ENCODE measurements at places on chromosomes 2 and 18.

DNA sequence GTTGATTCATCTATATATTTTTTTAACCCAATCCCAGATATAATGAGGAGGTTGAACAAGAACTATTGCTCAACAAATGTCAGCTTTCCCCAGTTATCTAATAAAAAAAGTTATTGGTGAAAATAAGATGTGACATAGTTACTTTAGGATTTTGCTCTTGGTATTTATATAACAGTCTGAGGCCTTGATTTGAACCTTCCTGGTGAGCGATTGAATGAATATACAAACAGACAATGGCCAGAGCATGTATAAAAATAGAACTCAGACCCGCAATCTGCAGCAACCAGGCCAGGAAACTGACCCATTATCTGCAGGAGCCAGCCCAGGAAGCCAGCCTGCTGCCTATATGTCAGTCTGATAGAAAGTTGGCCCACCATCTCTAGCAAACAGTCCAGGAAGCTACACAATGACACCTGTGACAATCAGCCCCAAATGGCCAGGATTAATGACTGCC is 81.6 kb downstream of the HS6ST1 start:
- DNase-seq, result no peak

DNA sequence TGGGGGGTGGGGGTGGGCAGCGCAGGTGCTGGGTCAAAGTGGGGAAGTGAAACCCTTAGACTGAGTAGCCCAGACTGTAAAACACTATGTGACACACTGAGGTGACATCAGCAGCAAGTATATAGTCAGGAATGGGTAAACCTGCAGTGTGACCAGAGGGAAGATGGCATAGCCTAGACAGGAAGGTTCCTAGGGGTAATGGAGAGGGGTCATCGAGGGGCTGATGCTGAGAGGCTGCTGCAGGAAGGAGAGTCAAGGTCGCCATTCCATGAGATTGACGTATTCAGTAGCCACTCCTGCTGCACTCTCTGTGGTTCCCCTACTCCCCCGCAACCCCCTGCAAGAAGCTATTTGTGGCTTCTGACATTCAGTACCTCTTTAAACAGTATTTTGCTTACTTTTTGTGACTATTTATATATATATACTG is 111.7 kb downstream of the CHST9 start:
- DNase-seq, result no peak

GRCh38 chr2:19120181-19120580 is 238.2 kb downstream of the OSR1 start:
- no peak for DNase-seq

- no peak for DNase-seq
Measured at GRCh38 chr2:170843656-170844055, 27.0 kb downstream of the GAD1 start.

DNA sequence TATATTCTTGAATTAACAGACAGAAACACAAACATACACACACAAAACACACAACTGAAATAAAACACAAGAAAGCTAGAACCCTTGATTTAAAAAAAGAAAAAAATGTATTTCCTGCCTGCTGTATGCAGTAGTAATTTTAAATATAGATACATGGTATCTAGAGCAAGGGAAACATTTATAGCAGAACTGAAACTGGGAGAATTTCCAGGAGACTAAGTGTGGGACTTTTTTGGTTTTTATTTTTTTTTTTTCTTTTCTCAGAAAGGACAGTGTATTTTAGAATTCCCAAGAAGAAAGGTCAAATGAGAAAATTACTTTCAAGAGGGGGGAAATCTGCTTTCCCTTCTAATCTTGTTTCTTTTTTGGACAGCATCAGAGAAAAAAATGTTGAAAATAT is 558.9 kb upstream of the PKDCC start:
- no peak for DNase-seq

- no peak for DNase-seq
Measured at GRCh38 chr18:48074929-48075706, 144.7 kb upstream of the SMAD2 start.

DNA sequence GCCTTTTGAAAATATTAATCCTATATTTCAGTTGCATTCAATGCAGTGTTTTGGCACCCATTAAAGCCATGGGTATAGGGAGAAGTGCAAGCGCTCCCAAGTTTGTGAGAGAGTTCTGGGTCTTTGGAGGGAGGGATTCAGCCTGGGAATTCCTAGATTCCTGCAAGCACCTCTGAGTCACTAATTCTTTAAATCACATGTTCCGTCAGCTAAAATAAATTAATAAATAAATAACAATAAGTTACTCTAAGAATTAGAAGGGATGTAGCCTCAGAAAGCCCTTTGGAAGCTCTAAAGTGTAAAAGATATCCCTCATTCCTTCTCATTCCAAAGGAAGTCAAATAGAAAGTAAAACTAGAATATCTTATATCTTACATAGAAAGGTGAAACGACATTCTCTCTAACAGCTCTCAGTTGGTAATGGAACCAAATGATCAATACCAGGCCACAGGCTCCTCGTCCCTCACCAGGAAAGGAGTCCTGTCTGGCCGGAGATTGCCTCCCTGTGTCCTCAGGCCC is 222.4 kb upstream of the RBBP8 start:
- no peak for DNase-seq

DNA sequence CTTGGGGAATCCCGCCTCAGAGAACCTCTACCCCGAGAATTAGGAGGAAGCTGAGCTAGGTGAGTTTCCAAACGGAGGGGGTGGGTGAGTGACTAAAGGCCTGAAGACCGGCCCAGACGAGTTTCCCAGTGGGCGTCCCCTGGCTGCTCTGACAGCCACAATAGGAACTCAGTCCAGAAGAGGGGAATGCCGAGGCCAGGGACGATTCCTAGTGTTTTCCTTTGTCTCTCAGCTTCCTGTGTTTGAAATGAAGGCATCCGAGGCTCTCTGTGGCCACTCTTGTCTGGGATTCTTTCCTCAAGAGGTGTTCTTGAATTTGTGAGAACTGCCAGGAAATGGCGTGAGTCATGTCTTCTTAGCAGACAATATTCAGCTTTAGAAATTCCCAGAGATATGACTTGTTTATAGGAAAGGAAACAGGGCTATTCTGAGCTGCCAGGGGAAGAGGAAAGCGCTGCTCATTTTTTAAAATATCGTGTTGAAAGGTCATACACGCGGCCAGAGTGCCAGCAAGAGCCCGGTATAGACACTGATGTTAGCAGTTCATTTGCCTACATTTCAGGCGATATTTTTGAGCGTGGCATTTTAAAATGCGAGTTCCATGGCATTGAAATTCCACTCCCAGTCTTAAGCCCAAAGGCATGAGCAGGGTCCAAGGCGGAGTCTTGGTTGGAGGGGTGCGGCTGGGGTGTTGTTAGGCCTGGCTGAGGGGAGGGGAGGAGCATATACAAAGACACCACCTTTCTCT is 169.1 kb upstream of the KLF7 start:
- DNase-seq, result no peak

DNA sequence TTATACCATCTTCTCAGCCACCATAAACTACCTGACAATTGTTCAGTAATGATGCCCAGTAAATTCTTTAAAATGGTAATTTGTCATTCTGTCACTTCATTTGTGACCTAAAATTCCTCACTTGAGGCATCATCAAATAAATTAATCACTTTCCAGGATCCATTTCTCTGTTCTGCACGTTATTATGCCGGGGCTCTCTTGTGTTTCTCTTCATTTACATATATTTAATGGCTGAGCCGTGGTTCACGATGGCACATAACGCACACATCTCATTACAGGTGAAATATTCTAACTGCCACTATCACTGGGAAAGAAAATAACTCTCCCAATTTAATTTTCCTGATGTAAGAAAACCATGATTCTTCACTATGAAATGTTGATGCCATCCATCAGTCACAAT is 529.6 kb downstream of the NR4A2 start:
- no peak for DNase-seq

DNA sequence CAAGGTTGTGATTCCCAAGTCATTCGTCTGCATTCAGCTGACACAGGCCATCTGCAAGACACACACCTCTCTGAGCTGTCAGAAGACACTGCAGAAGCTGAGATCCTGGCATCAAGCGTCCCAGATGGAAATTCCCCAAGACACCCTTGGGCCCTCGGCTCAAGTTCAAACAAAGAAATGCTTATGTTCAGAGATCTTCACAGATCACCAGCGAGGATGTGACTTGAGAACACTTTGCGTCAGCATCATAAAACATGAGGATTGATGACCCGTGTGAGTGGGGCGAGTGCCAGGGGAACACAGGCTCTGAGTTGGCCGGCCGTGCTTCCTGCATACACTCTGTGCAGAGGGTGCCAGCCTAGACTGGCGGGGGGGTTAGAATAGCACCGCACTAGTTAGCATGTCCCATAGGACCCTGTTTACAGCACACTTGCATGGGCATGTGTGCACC is 36.8 kb downstream of the KCNIP3 start:
- peak; percentile 90 for DNase-seq

GRCh38 chr2:75256485-75256884 is 57.2 kb upstream of the TACR1 start:
- DNase-seq, result no peak

DNA sequence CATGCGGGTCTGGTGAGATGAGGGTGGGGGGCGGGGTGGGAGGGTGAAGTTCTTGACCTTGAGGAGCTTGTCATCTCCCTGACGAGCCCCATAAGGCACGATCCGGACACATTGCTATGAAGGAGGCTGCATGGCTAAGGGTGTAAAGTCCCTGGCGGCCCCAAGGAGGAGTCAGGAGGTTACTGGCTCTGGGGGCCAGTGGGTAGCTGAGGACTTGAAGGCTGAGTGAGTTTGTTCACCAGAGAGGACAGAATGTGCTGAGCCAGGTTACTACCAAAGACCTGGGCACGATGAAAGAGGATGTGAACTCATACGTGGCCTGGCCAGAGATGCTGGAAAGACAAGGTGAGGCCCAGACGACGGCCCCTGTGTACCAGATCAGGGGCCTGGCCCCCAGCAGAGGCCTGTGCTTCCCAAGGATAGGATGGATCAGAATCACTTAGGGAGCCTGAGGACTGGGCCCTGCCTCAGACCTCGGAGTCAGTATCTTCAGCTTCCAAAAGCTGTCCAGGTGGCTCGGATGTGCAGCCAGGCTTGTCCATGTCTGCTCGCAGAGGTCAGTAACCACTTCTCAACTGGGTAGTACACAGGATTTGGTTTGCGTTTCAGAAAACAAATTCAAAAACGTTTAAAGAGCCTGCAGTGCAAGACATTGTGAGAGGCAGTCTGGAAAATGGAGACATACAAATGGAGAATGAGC is 110.9 kb downstream of the RNF144A start:
- peak; percentile 30 for DNase-seq
